ENCODE measurements at places on chromosomes 11 and 22.

DNA sequence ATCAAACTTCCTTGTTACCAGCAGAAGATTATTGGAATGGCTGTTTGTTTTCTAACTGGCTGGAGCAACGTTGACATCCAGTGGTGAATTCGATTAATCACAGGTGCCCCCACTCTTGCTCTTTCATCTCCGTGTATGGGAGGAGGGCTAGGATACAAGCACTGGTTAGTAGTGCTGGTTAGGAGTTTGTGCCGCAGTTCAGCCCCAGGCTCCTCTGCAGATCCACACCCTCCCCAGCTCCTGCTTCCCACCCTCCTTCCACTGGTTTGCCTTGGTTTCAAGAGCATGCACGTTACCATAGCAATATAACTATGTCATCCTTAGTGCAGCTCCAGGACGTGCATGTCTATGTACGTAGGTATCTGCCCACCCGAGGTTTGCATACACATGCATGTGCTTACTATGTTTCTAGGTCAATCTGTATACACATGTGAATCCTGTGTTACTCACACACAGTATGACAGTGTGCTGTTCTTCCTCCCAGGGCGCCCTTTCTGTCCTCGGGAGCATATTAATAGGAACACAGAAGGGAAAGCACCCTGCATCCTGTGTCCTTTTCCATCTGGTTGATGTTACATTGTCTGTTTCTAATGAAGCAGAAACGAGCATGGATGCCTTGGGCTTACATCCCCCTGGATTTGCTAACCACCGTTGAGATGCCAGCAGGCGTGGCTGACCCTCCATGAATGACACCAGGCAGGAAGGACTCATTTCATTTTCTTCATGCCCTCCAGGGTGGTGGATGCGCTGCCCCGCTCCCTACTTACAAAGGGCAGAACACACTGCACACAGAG, 539.3 kb downstream of the OPCML start:
- no peak for DNase-seq

DNA sequence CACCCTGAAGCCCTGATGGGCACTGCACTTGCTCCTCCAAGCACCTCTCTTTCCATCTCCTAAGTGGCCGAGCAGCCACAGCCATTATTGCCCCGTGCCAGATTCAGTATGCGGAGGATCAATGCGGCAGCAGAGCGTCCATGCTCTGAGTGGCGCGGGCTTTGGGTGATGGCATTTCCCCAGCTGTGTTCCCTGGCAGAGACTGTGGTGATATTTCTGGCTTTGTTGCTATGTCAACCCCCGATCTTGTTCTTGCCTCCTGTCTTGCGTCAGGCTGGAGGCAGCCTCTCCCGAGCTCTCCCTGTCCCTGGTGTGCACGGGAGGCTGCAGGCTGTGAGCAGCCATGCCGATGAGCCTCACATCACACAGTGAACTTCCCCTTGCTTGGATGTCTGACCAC, 1018.6 kb downstream of the TBC1D22A start:
- no peak for DNase-seq

DNA sequence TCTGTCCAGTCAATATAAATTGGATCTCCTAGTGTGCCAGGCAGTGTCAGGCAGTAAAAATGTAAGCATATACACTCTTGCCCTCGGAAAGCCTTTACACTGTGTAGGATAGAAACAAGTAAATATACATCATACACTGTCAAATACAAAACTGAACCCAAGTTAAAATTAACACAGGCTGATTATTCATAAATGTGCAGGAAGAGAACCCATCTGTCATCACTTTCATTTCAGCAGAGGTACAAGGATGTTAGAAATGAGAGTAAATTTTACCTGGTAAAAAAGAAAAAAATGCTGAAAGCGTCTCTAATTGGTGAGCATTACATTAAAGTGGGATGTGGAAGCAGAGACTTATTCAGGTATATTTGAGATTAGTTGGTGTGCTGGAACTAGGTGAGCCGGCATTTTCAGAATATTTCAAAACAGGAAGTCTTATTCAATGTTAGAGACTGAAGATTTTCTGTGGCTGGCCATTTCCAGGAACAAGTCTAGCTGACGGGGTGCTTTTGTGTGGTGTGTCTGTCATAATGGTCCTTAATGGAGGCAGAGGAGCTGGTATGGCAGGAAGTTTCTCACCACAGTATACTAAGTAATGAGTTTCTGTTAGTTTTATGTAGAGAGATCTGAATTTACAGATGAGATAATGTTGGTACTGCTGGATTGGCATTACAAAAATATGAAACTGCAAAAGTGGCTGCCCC, 192.6 kb downstream of the CASP12 start:
- DNase-seq, result peak; percentile 54

DNA sequence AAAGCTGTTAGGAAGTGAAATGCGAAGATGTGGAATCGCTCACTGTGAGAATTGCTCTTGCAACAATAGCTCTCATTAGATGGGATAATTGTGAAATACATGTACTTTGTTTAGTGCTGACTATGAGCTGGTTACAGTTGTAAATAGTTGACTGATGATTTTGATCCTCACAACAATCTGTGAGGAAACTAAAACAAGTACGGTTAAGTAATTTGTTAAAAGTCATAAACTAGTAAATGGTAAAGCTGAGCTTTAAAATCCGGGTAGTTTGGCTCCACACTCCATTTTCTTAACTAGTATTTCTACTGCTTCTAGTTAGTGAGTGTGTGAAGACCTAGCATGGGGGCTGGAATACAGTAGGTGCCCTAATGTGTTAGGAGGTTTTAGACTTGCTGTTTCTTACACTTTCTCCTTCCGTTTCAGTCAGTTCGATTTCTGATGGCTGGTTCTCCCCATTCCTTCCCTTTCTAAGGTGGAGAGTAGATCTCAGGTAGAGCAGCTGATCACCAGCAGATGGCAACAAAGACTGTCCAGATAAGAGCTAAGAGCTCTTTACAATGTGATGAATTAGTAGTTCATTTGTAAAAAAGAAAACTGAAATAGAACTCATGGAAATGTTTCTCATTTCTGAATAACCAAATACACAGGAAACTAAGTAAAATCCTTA, 16.3 kb upstream of the CYP2R1 start:
- DNase-seq, result peak; percentile 35

GRCh38 chr11:131108760-131109159, 192.5 kb upstream of the SNX19 start:
- no peak for DNase-seq

Measured in mucosa of gallbladder (tissue), 1 donor.